NAMALWA (cell line): ENCODE measurements at places on chromosomes 7 and 10.

DNA sequence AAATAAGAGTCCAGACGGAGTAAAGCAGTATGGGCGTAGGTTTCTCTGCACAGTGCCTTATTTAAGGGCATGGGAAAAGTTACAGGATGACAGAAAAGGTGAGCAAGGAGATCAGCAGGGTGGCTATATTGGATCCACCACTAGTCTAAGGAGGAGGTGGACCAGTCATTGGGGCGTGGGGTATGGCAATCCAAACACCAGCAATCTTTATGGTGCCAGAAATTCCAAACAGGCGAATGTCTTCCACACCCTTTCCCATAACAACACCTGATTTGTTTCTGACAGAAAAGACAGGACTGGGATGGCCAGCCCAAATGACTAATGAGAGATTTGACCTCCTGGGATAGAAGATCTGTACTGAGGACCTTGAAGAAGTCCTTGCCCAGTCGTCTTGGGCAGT lies 181.8 kb upstream of the MBL2 start:
- DNase-seq = no peak

DNA sequence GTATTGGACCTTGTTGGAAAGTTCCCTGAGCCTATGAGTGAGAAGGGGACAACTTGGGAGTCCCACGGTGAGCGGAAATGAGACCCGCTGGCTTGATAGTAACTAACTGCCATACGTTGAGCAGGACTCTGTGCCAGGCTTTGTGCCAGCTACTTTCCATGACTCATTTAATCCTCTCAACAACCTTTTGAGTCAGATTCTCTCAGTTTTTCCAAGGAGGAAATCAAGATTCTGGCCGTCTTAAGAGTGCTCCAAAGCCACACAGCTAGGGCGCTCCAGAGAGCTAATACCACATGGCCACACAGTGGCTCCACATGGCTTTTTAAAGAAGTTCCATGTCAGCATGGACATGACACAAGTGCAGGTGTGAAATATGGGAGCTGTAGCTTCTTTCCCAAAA lies 55.7 kb downstream of the NOD1 start:
- no peak for DNase-seq

- DNase-seq = peak; percentile 73
Observed at GRCh38 chr7:23938937-23939552, 229.0 kb downstream of the STK31 start.

GRCh38 chr10:30455816-30456215 lies 21.8 kb downstream of the MAP3K8 start:
- DNase-seq = no peak

GRCh38 chr7:134186801-134187200 lies 59.7 kb downstream of the LRGUK start:
- no peak for DNase-seq

GRCh38 chr7:44134943-44135628 lies 6.0 kb downstream of the MYL7 start:
- DNase-seq = no peak

GRCh38 chr7:80900583-80901576 lies 18.0 kb downstream of the SEMA3C start:
- DNase-seq = no peak

GRCh38 chr10:44986670-44987069 lies 8.1 kb upstream of the DEPP1 start:
- no peak for DNase-seq

DNA sequence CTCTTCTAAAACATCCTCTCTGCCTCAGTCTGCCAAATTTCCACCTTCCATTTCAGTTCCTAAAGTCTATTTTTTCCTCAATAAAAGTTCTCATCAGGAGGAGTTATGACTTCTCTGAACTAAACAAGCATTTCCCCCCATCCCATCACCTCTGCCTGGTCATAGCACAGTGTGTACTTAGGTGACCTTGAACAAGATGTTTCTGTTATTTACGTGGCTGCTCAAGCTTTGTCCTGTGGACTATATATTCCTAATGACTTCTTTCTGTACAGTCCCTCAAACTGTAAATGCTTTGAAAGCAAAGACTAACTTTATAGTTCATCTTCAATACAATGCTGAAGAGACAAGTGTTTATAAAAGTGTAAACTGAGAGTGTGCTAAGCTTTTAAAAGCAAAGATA lies 166.9 kb downstream of the CPEB3 start:
- no peak for DNase-seq

GRCh38 chr7:152674860-152675758 lies 832 bp downstream of the XRCC2 start:
- DNase-seq = peak; percentile 72

GRCh38 chr10:12972146-12972545 lies 29.4 kb downstream of the CCDC3 start:
- DNase-seq = no peak

DNA sequence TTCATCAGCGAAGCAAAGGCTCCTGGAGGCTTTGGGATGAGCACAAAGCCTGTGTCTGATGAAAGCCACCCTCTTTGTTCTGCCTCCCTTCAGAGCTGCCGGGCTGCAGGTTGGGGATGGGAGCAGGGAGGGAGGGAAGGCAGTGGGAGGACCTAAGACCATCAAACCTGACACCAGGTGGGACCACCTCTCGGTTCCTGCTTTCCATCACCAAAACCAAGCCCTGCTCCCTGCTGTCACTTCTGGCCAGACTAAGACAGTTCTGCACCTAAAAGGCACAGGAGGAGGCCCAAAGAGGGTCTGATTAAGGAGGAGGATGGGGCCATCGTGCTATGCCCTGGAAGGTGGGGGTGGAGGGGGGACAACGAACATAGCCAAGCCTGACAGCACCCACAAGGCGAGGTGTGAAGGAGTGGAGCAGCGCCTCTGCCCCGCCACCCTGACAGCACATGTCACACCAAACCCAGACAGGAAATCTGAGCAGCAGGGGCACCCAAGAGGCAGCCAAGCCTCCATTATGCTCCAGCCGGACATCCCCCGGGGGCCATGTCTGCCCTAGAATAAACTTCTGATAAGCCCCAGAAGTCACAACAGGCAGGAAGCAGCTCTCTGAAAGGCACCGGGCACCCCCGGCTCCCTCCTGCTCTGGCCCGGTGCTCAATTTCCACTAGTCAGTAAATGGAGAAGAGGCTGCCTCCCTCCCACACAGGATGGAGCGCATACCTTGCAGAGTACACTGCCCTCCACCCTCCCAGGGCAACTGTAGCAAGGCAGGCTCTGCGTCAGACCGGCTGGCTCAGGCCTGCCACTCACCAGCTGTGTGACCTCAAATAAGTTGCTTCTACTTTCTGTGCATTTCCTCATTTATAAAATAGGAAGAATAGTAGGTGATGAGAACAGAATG lies 48.9 kb downstream of the DLG5 start:
- peak; percentile 22 for DNase-seq
